ENCODE measurements at places on chromosomes 1 and 21. TPM values are rescaled to one million over a fixed set of nuclear protein-coding genes. Genes with fewer than 3 reads are reported as not detected.

ERG gene
- total RNA-seq, result not detected

RGL1 gene
- 0.87 TPM for total RNA-seq

NBPF1 gene
- total RNA-seq, result 26.9 TPM

FMO2 gene
- not detected for total RNA-seq

CRYBG2 gene
- total RNA-seq, result 0.90 TPM

MYOM3 gene
- 5.6 TPM for total RNA-seq

S100A2 gene
- 28.6 TPM for total RNA-seq

TACSTD2 gene
- not detected for total RNA-seq

MRPS21 gene
- total RNA-seq, result 80.6 TPM

SPATA45 gene
- not detected for total RNA-seq

B3GALNT2 gene
- 18.4 TPM for total RNA-seq

CCDC30 gene
- total RNA-seq, result 1.2 TPM

DRAXIN gene
- 0.05 TPM for total RNA-seq

FAM151A gene
- total RNA-seq, result 0.15 TPM

HSF2BP gene
- 1.5 TPM for total RNA-seq

DYNLT5 gene
- not detected for total RNA-seq

MROH7 gene
- not detected for total RNA-seq

LRP8 gene
- 45.8 TPM for total RNA-seq

RHD gene
- not detected for total RNA-seq

SAMD13 gene
- total RNA-seq, result 1.1 TPM

GUCA2A gene
- total RNA-seq, result not detected

QSOX1 gene
- total RNA-seq, result 68.3 TPM

XCL1 gene
- total RNA-seq, result not detected

CLCA1 gene
- total RNA-seq, result not detected

CD101 gene
- total RNA-seq, result 0.45 TPM

TMEM82 gene
- not detected for total RNA-seq

SLAMF8 gene
- not detected for total RNA-seq

FCRLB gene
- 2.0 TPM for total RNA-seq

PGLYRP4 gene
- not detected for total RNA-seq

S100A5 gene
- total RNA-seq, result 0.88 TPM

FCRL1 gene
- total RNA-seq, result not detected

IL22RA1 gene
- 7.3 TPM for total RNA-seq

FAM72B gene
- 3.9 TPM for total RNA-seq

GUCA2B gene
- total RNA-seq, result not detected

Data from A549 treated with ZK216348 at 1 μM for 4 hours (cell line).